ENCODE measurements at places on chromosomes 2 and 18.

DNA sequence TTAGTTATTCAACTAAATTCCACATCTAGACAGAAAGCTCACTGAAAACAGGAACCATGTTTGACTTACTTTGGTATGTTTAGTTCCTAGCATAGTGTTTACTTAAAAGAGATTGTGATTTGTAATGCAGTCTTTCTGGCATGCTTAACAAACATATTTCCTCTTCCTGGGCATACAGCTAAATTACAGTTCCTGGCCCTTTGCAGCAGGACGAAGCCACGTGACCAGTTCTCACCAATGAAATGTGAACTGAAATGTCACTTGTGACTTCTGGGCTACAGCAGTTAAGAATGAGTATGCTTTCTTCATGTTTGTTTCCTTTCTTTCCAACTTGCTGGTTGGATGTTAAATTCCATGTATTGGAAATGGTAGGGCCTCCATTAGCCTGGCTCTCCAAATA, 330.5 kb downstream of the FIGN start:
- DNase-seq: no peak

GRCh38 chr2:161412346-161412745, 3.8 kb upstream of the TBR1 start:
- DNase-seq: no peak

DNA sequence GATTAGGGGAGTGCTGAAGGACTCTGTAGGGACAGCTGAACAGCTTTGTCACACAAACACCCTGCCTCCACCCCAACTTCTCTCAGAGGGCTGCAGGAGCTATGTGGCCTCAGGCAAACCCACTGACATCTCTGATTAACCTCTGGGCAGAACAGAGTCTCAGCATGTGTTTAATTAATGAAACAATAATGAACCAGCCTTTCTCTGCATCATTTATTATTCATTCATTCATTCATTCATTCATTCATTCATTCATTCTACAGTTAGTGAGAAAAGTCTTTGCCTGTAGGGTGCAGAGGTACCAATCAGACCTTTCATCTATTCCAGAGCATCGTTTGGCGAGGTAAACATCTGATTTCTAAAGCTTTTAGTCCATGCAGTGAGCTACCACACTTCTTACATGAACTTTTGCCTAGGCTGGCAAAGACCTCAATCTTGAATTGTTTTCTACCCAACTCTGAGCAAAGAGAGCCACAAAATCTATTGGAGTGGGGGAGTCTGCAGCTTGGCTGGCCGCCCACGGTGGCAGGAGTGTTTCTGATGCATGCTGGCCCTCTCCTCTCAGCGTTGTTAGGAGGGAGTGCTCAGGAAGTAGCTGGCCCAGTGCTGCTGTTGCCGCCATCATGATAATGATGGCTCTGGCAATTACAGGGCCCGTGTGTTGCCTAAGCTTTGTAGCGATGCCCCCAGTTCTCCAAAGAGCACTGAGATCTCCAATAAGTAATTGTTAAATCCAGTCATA, 198.9 kb downstream of the SMAD7 start:
- no peak for DNase-seq

DNA sequence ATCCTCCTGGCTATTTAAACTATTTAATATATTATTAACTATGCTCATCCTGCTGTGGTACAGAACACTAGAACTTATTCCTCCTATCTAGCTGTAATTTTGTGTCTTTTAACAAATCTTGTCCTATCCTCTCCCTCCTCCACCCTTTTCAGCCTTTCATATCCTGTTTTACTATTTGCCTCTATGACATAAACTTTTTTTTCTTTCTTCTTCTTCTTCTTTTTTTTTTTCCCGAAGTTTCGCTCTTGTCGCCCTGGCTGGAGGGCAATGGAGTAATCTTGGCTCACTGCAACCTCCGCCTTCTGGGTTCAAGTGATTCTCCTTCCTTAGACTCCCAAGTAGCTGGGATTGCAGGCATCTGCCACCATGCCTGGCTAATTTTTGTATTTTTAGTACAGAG, 201.5 kb downstream of the LPIN1 start:
- no peak for DNase-seq

GRCh38 chr2:2703762-2704427, 372.8 kb upstream of the MYT1L start:
- DNase-seq: no peak

- no peak for DNase-seq
These were observed 558 bp upstream of the CYP26B1 start for GRCh38 chr2:72148003-72148836.

DNA sequence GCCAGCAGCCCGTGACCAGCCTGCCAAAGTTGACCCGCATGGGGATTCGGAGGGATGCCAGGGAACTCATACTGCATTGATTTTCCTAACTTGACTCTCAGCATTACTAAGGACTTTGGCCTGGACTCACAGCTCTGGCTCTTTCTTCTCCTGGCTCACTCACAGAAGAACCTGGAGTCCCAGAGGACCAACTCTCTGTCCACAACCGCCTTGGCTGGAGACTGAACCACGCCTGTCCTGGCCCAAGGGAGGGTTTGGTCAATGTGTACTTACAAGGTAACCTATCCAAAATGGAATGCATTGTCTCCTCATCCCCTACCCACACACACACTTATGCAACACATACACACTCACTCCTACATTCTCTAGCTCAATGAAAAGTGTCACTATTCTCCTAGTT, 135.6 kb upstream of the KLHL29 start:
- DNase-seq: no peak

GRCh38 chr18:8722946-8723820, 17.8 kb downstream of the MTCL1 start:
- no peak for DNase-seq

GRCh38 chr2:3265981-3266924, 111.4 kb downstream of the EIPR1 start:
- DNase-seq: no peak

- no peak for DNase-seq
These were observed 160.2 kb upstream of the NCK2 start for GRCh38 chr2:105584435-105585010.

DNA sequence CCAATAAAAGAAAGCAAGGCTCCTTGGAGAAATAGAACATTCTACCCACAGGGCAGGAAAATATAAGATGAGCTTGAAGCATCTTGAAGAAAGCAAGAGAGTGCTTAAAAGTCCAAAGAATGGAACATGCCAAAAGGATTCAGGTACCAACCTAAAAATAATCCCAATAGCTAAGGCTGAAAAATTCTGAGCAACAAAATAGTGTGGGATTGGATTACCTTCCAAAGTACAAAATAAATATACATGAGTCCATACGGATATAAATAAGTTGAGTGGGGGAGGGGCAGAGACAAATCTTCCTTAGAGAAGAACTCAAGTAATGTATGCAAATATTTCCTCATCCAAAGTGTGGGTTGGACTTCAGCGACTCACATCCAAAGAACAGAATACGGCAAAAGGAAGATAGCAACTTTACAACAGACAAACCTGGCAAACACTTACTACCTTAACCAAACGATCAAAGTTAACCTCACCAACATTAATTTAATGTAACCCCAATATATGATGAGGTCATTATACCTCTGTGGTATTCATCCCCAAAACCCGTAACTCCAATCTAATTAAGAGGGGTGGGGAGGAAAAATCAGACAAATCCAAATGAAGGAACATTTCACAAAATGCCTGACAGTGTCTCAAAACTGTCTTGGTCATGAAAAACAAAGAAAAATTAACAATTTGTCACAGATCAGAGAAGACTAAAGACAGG, 26.9 kb downstream of the MEMO1 start:
- DNase-seq: no peak

DNA sequence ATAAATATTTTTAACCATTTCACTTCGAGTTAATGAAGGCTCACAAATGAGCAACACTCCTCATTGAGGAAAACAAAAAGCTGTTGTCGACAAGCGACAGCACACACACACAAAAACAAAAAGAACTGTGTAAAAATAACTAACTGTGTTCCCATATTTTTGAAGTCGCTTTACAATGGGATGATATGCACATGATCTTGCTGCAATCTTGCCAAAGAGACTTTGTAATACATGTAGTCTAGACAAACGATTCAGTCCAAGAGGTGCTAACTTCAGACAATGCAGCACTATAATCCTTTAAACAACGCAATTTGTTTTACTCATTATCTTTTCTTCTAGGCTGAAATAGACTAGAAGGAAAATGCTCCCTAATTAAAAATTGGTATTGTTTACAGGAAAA, 7.2 kb upstream of the USP34 start:
- no peak for DNase-seq

- DNase-seq: no peak
These were observed 18.9 kb upstream of the KCNF1 start for GRCh38 chr2:10892796-10893350.

DNA sequence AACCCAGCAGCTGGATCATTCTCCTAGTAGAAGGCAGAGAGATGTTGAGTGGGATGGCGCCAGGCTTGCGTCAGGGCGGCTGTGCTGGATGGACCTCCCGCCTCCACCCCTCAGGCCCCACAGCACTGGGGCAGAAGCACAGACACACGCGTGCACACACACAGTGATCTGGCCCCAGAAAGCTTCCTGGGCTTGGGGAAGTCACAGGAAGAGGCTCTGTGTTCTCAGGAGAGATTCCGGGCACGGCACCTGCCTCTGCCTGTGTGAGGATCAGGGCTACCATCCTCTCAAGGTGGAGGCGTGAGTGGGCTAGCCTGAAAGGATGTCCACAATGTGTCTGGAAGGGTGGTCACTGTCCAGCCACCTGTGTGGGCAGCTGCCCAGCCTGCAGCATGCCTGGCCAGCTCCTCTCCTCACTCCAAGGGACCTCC, 229.8 kb upstream of the HS6ST1 start:
- DNase-seq: no peak

- DNase-seq: no peak
These were observed 237.7 kb downstream of the HDAC4 start for GRCh38 chr2:239162976-239163687.

DNA sequence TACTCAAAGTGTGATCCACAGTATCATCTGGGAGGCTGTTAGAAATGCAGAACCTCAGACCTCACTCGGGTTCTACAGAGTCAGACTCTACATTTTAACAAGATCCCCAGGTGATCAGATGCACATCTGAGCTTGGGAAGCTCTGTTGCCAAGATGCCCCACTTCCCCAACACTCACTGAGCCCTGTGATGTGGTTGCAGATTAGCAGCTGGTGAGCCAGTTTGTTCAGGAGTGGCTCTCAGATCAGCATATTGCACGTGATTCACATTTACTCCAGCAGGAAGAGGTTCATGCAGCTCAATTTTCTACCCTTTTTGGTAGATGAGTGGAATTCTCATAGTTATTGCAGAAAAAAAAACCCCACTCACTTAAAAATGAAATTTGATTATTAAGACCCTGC, 96.4 kb downstream of the VIT start:
- DNase-seq: no peak

DNA sequence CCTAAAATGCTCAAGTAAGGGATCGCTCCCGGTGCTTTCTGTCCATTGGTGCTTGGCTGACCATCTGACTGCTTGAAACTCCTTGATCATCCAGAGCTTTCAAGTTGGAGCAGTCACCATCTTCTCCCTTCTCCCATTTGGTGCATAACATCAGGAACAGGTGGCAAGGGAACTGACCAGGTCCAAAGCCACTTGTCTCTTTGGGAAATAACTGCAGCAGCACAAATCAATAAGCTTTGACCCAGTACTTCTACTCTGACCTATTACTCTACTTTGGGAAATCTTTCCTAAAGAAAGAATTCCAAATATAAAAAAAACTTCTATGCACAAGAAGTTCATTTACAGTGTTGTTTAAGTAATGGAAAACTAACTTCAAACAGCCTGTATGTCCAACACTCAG, 10.6 kb upstream of the MAT2A start:
- no peak for DNase-seq

- no peak for DNase-seq
These were observed 28.3 kb upstream of the CCL20 start for GRCh38 chr2:227785293-227785692.

GRCh38 chr2:223057569-223057968, 5.6 kb downstream of the KCNE4 start:
- no peak for DNase-seq

- DNase-seq: no peak
These were observed 155.7 kb downstream of the DYM start for GRCh38 chr18:49304751-49305150.

DNA sequence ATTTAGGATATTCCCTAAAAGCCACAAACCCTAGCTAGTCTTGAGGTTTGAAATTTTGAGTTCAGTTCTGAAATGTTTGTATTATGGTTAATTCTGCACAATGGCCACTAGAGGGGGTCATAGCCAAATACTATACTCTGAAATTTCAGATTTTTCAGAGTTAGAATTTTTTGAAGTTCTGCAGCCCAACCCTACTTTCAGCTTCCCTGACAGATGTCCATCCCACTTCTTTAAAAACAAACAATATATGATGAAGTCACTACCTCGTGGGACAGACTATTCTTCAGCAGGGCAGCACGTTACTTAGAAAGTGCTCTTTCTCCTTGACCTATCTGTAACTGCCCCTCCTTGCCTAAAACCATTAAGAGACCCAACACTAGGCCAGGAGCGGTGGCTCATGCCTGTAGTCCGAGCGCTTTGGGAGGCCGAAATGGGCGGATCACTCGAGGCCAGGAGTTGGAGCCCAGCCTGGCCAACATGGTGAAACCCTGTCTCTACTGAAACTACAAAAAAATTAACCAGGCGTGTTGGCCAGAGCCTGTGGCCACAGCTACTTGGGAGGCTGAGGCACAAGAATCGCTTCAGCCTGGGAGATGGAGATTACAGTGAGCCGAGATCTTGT, 48.2 kb upstream of the PAPOLG start:
- DNase-seq: no peak

DNA sequence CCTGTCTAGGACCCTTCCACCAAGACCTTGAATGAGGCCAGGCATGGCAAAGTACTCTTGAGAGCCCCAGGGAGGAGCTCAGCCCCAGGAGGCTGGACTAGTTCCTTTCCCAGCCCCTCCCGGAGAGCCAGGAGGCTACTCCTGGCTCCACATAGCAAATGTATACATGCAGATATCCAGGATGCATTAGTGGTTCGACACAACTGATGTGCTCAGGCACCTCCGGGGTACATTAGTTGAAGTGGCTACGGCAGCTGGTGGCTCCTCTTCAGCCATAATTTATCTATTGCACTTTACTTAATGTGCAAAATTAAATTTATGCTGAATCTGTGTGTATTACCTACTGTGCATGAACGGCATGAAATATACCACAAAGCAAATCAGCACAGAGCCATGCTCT, 182.8 kb upstream of the MEIS1 start:
- no peak for DNase-seq

DNA sequence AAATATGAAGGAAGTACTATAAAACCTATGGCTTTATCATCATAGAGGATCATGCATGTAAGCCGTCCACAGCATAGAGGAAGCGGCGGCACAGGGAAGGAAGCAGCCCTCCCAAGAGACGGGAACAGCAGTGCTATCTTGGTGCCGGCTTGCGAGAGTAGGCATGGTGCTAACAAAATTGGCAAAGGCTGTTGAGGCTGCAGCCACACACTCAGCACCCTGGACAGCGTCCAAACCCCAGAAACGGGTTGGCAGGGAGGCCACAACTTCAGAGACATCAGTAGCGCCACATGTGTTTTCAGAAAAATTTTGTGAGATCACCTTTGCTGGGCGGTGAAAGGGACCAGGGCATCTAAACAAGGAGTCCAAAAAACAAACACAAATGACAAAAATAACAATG, 37.7 kb downstream of the NETO1 start:
- DNase-seq: peak; percentile 8

GRCh38 chr2:134410831-134411231, 157.0 kb downstream of the MGAT5 start:
- DNase-seq: no peak
